Esophagus muscularis mucosa (tissue), 4 donors: ENCODE measurements at places on chromosomes 2 and 18. TPM values are rescaled to one million over a fixed set of nuclear protein-coding genes. Genes with fewer than 3 reads are reported as not detected.
A peak's percentile ranks its signal among the peaks of the same experiment; 100 is the strongest.

- H3K27me3 ChIP-seq = no peaks in the 10 kb centered on the region
- no peaks in the 10 kb centered on the region for H3K36me3 ChIP-seq
- peak overlapping the region; percentile 89 for H3K27ac ChIP-seq
- H3K4me1 ChIP-seq = peaks cover 93% of the 10 kb centered on the region
These were observed 49.3 kb downstream of the TNS1 start for GRCh38 chr2:217953531-217953932.

DNA sequence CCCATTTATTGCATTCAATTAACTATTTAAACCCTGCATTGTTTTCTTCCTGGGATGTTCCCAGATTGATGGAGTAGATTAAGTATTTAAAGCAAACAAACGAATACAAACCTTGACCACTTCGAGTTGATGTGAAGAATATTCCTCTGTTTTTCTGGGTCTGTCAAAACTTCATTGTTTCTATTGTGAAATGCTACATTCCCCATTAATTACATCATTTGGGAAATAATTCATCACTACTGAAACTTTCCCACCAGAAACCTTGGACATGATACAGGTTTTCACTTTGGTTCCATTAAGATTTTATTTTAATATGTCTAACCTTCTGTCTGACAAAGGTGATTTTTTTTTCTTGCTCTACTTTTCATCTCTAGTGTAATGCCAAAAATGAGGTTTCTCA lies 365.1 kb upstream of the ETAA1 start:
- H3K4me3 ChIP-seq = no peak overlapping the region
- no peaks in the 10 kb centered on the region for H3K36me3 ChIP-seq
- no peaks in the 10 kb centered on the region for H3K27me3 ChIP-seq
- peaks cover 21% of the 10 kb centered on the region for H3K4me1 ChIP-seq
- DNase-seq = no peak
- H3K27ac ChIP-seq = no peak overlapping the region

- no peak for DNase-seq
- H3K27me3 ChIP-seq = no peaks in the 10 kb centered on the region
- H3K4me1 ChIP-seq = no peaks in the 10 kb centered on the region
- no peaks in the 10 kb centered on the region for H3K36me3 ChIP-seq
- H3K27ac ChIP-seq = no peak overlapping the region
- no peak overlapping the region for H3K4me3 ChIP-seq
These were observed 25.5 kb upstream of the CEP68 start for GRCh38 chr2:65030476-65031332.

GRCh38 chr2:60500861-60501260 lies 52.6 kb downstream of the BCL11A start:
- H3K27ac ChIP-seq = no peak overlapping the region
- peaks cover 8% of the 10 kb centered on the region for H3K4me1 ChIP-seq
- no peak for DNase-seq
- no peaks in the 10 kb centered on the region for H3K36me3 ChIP-seq
- H3K4me3 ChIP-seq = no peak overlapping the region
- no peaks in the 10 kb centered on the region for H3K27me3 ChIP-seq

DNA sequence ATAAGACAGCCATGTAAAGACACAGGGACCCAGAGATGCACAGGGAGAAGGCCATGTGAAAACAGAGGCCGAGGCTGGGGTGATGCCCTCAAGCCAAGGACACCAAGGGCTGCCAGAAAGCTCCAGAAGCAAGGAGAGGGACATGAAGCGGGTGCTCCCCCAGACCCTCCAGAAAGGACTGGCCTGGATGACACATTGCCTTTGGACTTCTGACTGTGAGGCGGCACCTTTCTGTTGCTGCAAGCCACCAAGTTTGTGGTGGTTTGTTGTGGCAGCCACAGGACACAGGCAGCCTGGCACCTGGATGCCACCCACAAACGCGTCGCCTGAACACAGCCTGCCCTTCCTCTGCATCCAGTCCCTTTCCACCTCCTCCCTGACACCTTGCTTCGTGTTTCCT lies 67.1 kb downstream of the RHOB start:
- H3K4me1 ChIP-seq = peaks cover 25% of the 10 kb centered on the region
- DNase-seq = no peak
- no peak overlapping the region for H3K27ac ChIP-seq
- no peaks in the 10 kb centered on the region for H3K36me3 ChIP-seq
- no peak overlapping the region for H3K4me3 ChIP-seq

DNA sequence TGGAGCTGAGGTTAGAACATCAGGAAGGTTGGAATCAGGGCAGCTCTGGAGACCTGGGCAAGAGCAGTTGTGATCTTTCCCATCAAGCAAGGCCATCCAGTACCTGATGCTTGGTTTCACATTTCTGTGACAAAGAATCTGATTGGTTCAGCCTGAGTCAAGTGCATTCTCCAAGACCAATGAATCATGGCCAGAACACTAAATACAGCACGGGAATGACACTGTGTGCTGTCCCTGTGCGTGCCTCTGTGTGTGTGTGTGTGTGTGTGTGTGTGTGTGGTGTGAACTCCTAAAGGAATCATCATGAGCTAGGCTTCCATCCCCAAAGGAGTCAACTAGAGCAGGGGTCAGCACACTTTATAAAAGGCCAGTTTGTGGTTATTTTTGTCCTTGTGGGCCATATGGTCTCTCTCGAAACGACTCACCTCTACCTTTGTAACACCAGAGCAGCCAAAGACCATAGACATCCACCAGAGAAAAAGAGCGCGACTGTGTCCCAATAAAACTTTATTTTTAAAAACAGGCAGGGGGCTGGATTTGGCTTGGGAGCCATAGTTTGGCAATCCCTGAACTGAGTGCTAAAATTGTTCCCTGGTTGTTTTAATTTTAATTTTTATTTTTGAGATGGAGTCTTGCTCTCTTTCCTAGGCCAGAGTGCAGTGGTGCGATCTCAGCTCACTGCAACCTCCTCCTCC lies 99.7 kb downstream of the INHBB start:
- no peak overlapping the region for H3K4me3 ChIP-seq
- H3K36me3 ChIP-seq = no peaks in the 10 kb centered on the region
- no peak for DNase-seq
- H3K27ac ChIP-seq = no peak overlapping the region
- H3K27me3 ChIP-seq = peaks cover 35% of the 10 kb centered on the region

Gene IL36A
- not detected for total RNA-seq

- H3K27ac ChIP-seq = peak overlapping the region; percentile 72
- H3K36me3 ChIP-seq = no peaks in the 10 kb centered on the region
- H3K4me1 ChIP-seq = peaks cover 34% of the 10 kb centered on the region
- DNase-seq = no peak
- no peak overlapping the region for H3K4me3 ChIP-seq
- H3K27me3 ChIP-seq = no peaks in the 10 kb centered on the region
These were observed 114.1 kb upstream of the PKDCC start for GRCh38 chr2:41933585-41934320.

DNA sequence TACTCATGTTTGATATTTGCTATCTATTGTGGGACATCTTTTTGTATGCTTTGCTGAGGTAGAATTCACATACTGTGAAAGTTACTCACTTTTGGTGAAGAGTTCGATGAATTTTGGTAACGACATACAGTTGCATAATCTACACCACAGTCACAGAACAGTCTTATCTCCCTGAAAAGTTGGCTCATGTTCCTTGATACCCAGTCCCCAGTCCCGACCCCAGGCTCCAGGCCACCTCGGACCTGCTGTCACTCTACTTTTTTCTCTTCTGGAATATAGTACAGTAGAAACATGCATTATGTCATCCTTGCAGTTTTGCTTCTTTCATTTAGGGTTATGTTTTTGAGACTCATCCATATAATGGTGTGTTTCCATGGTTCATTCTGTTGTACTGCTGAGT lies 191.7 kb downstream of the FAM210A start:
- no peak overlapping the region for H3K4me3 ChIP-seq
- no peak overlapping the region for H3K27ac ChIP-seq

DNA sequence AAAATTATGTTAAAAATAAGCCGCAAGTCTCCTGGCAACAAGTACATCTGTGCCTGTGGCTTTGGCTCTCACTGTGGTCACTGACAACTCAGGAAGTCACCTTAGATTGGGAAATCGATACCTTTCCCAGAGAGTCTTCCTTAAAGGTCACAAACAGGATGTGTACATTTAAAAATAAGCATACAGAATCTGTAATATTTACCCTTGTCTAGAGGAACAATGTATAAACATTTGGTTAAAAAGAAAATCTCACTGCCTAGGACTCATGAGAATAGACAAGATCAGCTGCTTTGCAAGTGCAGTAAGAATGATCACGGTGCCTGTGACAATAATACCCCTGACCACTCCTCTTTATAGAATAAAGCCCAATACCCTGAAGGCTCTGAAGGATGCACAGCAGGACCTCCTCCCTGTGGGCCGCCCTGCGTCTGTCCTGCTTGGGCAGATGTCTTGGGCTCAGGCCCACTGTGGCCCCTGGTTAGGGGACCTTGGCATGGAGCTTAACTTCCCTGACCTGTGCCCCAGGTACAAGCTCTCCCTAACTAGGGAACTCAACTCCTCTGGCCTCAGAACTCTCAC lies 98.0 kb upstream of the MGAT4A start:
- no peaks in the 10 kb centered on the region for H3K4me1 ChIP-seq
- H3K27ac ChIP-seq = no peak overlapping the region
- no peak overlapping the region for H3K4me3 ChIP-seq

GRCh38 chr2:172864182-172864581 lies 128.5 kb downstream of the RAPGEF4 start:
- no peak overlapping the region for H3K27ac ChIP-seq
- H3K36me3 ChIP-seq = no peaks in the 10 kb centered on the region
- peak; percentile 91 for DNase-seq
- peaks cover 19% of the 10 kb centered on the region for H3K4me1 ChIP-seq

- H3K27me3 ChIP-seq = no peaks in the 10 kb centered on the region
- H3K27ac ChIP-seq = no peak overlapping the region
- no peaks in the 10 kb centered on the region for H3K36me3 ChIP-seq
- H3K4me1 ChIP-seq = peaks cover 5% of the 10 kb centered on the region
- DNase-seq = no peak
- no peak overlapping the region for H3K4me3 ChIP-seq
These were observed 155.9 kb downstream of the RAB3GAP1 start for GRCh38 chr2:135208016-135208415.

Gene GALR1
- total RNA-seq = 0.33 TPM

- no peak overlapping the region for H3K4me3 ChIP-seq
- no peaks in the 10 kb centered on the region for H3K36me3 ChIP-seq
- no peak overlapping the region for H3K27ac ChIP-seq
- DNase-seq = no peak
- H3K27me3 ChIP-seq = no peaks in the 10 kb centered on the region
- peaks cover 9% of the 10 kb centered on the region for H3K4me1 ChIP-seq
These were observed 48.1 kb upstream of the SLC39A10 start for GRCh38 chr2:195608768-195609454.

DNA sequence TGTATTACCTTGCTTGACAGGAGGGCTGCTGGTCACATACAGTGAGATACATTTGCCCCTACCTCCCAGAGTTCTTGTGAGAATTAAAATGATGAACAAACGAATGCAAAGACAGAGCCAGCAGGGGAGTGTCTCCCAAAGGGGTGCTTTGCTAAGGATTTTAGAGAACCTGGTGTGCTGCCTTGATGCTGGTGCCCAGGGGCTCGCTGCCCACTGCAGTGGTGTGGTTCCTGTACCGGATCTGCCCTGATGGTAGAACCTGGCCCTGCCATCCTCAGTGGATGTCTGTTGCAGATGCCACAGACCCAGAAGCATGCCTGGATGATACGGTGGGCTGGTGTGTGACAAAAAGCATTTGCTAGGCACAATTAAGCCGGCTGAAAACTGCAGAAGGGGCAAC lies 414.8 kb upstream of the HS6ST1 start:
- DNase-seq = peak; percentile 74
- H3K4me3 ChIP-seq = no peak overlapping the region
- peaks cover 37% of the 10 kb centered on the region for H3K4me1 ChIP-seq
- no peaks in the 10 kb centered on the region for H3K36me3 ChIP-seq
- H3K27me3 ChIP-seq = no peaks in the 10 kb centered on the region

Gene CFAP65
- total RNA-seq = not detected

DNA sequence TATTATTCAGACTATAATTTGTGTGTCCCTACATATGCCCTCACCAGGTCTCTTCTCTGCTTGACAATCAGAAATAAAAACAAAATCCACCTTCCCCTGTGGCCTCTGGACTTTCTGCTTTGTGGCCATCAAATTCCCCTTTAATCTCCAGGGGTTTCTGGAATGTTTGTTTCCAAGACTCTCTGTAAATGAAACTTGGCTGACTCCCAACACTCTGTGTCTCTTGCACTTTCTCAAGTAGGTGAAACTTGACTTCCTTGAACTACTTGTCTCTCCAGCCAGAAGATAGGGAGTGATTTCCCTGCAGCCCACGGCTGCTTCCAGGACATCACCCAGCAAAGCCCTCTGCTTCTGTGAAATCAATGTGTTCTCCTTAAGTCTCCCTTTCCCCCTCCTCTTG lies 54.1 kb upstream of the AQP4 start:
- no peaks in the 10 kb centered on the region for H3K36me3 ChIP-seq
- H3K27me3 ChIP-seq = no peaks in the 10 kb centered on the region
- no peak overlapping the region for H3K4me3 ChIP-seq
- no peak for DNase-seq

- H3K27ac ChIP-seq = peak overlapping the region; percentile 51
- peak; percentile 72 for DNase-seq
- peaks cover 11% of the 10 kb centered on the region for H3K4me1 ChIP-seq
- no peaks in the 10 kb centered on the region for H3K27me3 ChIP-seq
- H3K4me3 ChIP-seq = no peak overlapping the region
- no peaks in the 10 kb centered on the region for H3K36me3 ChIP-seq
These were observed 8.6 kb upstream of the GPR55 start for GRCh38 chr2:230933521-230934180.

DNA sequence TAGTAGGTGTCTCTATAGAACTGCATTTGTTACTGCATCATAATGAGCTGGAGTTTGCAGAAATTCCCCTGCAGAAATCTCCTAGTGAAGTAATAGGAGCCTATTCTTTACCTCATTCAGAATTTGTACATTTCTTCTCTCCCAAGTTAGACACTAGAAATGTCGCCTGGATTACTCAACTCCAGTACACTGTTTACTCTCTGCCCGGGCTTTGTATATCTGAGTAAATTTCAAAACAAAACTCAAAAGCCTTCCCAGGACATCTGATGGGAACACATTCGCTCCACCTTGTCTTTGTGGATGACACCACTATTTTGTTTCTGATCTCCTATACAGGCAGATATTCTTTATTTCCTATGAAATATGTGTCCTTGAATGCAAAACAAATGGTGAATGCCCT lies 76.8 kb downstream of the POU3F3 start:
- H3K36me3 ChIP-seq = no peaks in the 10 kb centered on the region
- no peaks in the 10 kb centered on the region for H3K27me3 ChIP-seq
- no peak overlapping the region for H3K27ac ChIP-seq
- H3K4me3 ChIP-seq = no peak overlapping the region
- H3K4me1 ChIP-seq = no peaks in the 10 kb centered on the region
- no peak for DNase-seq

Gene ABCG5
- total RNA-seq = not detected

GRCh38 chr2:36859366-36859792 lies 107.0 kb downstream of the STRN start:
- H3K4me3 ChIP-seq = no peak overlapping the region
- no peaks in the 10 kb centered on the region for H3K27me3 ChIP-seq
- DNase-seq = no peak
- H3K36me3 ChIP-seq = peaks cover 65% of the 10 kb centered on the region
- H3K27ac ChIP-seq = no peak overlapping the region
- H3K4me1 ChIP-seq = no peaks in the 10 kb centered on the region

- peak within 1 kb of the TSS; percentile 48 for H3K27ac ChIP-seq
- H3K4me3 ChIP-seq = peak within 1 kb of the TSS; percentile 66
- H3K4me1 ChIP-seq = peaks cover 28% of the 10 kb centered on the region
- H3K36me3 ChIP-seq = no peaks in the 10 kb centered on the region
- no peak for DNase-seq
These were observed at the start of gene HOXD1 for GRCh38 chr2:176187899-176188773. Gene HOXD1 (plus strand): TSS chr2:176188668. CDS start chr2:176188802, 134 bp downstream.

- no peak for DNase-seq
- no peaks in the 10 kb centered on the region for H3K36me3 ChIP-seq
- no peak overlapping the region for H3K27ac ChIP-seq
- no peaks in the 10 kb centered on the region for H3K27me3 ChIP-seq
- no peak overlapping the region for H3K4me3 ChIP-seq
These were observed 133.4 kb upstream of the ALPP start for GRCh38 chr2:232245111-232245510.
